ENCODE measurements at places on chromosomes 1 and 21.

- no peak for DNase-seq
Observed at GRCh38 chr1:39609618-39610331, 29.7 kb downstream of the HEYL start.

DNA sequence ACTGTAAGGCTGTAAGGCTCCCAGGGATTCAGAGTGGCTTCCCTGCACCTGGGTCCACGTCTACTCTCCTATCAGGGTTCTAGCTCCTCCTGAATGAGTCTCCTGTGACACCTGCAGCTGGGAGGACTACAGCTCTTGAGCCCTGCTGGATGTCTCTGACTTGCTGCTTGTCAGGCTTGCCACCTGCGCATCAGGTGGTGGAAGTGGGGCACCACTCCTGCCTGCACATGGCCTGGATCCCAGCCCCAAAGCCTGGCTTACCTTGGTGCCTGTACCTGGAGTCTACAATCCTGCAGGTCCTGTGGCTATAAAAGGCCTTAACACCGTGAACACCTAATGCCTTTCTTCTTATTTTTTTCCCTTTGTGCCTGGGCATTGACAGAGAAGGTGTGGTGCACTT, 82.2 kb downstream of the FAM78B start:
- no peak for DNase-seq

DNA sequence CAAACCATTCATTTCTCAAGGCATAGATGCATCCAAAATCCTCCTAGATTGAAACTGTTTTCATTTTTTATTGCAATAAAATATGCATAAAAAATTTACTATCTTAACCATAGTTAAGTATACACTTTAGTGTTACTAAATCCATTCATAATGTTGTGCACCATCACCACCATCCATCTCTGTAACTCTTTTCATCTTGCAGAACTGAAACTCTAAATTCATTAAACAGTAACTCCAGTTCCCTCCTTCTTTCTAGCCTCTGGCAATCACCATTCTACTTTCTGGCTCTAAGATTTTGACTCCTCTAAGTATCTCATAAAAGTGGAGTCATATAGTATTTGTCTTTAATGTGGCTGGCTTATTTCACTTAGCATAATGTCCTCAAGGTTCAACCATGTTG, 236.8 kb downstream of the SMYD3 start:
- DNase-seq: no peak

DNA sequence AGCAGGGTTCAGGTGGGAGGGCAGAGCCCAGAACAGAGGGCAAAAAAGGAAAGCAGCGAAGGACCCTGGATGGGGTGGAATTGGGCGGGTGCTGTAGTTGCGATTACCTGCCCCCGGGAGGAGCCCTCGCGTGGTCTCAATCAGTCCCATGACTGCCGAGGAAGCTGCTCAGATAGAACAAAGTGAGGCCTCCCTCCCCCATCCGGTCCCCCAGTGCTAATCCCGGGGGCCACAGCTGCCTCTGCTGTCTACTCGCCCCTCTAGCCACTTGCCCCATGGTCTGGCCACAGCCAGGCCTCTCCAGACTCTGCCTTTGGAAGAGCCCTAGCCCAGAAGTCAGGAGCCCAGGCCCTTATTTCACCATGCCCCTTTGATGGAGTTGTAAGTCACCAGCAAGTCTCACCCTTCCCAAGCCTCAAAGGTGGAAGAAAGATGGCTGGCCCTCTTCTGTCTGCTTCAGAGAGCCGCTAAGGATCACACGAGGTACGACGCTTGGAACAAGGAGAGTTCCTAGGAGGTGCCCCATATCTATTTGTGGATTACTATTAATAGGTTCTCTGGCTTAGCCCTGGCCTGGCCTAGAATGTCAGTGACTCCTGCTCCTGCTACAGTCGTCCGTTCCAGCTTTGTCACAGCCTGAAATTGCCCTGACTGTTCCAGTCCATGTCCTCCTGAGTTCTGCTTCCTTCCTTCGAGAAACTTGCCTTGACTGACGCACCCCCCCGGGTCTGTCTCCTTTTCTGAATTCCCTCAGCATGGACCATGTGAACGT, 16.4 kb downstream of the ECHDC2 start:
- no peak for DNase-seq

GRCh38 chr1:216921866-216922265, 198.6 kb upstream of the ESRRG start:
- no peak for DNase-seq

- DNase-seq: no peak
Observed at GRCh38 chr1:201336711-201337450, 40.6 kb downstream of the TNNT2 start.

GRCh38 chr1:3776231-3776961, 3.8 kb downstream of the SMIM1 start:
- no peak for DNase-seq

DNA sequence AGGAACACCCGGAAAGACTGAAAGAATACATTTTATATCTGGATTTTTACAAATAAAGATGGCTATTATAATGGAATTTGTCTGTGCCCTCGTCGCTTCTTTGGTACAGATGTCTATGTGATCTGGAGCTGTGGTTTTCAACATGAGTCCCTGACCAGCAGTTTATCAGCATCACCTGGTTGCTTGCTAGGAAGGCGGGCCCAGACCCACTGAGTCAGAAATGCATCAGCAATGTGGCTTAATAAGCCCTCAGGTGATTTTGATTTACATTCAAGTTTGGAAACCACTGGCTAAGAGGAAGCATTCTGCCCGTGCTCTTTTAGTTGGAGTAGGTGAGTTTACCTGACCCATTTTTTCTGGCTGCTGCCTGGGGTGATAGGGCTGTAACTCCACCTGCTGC, 31.7 kb downstream of the ATP1A1 start:
- no peak for DNase-seq

- no peak for DNase-seq
Observed at GRCh38 chr1:105485207-105485606, 1571.3 kb upstream of the PRMT6 start.

DNA sequence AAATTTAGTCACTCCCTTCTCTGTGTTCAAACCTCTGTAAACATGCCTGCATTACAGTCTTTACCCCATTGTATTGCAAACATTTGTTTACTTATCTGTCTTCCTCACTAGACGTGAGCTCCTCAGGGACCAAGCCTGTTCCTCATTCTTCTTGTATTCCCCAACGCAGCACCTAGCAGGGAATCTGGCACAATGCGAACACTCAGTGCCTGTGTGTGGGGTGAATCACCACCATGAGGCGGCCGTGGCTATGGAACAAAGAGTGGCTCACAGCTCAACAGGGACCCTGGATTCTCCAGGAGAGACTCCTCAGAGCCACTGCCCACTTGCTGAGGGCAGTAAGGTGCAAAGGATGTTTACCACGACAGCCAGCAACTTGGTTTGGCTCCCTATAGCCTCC, 95.9 kb downstream of the DDX20 start:
- no peak for DNase-seq

GRCh38 chr1:77018311-77018710, 151.0 kb downstream of the ST6GALNAC5 start:
- no peak for DNase-seq

GRCh38 chr1:111190931-111191451, 9.5 kb downstream of the DENND2D start:
- no peak for DNase-seq

DNA sequence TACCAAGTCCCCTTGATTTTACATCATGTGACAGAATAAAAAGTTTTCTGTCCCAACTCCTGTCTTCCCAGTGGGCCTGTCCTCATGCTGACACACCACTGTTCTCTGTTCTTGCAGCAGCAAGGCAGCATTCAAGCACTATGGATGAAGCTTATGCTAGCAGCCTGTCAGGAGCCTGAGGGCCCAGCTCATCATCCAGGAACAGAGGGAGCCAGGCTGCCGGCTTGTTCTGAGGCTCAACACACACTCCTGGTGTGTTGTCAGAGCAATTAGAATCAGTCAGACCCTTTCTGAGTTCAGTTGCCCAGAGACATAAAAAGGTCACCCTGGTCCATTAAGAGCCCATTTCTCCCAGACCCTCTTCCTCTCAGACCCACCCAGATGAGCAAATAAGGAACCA, 282.9 kb downstream of the SEC16B start:
- no peak for DNase-seq

DNA sequence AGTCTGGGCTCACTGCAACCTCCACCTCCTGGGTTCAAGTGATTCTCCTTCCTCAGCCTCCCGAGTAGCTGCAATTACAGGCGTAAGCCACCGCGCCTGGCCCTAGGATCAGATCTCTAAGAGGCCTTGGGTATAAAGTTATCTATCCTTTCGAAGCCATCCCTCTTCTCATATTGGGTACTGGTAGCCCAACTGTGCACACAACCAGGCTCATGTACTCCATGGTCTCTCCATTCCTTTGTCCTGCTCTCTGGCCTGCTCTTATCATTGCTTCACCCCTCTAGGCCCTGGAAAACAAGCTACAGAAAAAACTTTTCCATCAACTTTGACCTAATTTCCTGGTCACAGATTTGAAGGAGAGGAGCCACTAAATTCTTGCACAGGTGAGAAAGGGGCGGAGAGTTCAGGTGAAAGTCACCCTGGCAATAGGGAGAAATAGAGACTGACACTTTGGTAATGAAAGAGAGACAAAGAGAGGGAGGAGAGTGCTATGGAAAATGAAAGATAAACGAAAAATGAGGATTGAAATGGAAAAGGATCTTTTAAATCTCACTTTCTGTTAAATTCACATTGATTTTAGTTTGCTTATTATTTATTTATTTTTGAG, 6.0 kb downstream of the TXNIP start:
- DNase-seq: no peak

All from NCI-H1436 treated with DMSO at 0.1 percent for 48 hours (cell line).